ENCODE measurements at places on chromosomes 6 and 20.

GRCh38 chr20:61977419-61977786, 88.3 kb downstream of the TAF4 start:
- DNase-seq = no peak

DNA sequence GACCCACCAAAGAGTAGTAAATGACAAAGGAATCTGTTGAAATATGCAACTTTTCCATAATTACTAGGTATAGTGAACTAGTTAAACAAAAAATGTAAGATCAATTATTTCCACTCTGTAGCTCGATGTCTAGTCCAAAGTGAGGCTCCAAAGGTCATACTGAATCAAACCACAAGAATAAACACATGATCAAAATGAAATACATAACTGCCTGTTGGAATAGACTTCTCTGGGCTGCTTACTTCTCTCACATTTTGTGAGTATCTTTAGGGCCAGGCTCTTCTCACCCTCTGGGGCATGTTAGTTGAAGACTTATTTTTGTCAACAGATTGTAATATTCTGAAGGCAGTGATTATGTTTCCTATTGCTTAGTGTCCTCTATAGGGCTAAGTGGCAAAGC, 103.7 kb upstream of the TMEM170B start:
- no peak for DNase-seq

GRCh38 chr6:134477991-134478635, 160.2 kb upstream of the SGK1 start:
- DNase-seq = no peak

DNA sequence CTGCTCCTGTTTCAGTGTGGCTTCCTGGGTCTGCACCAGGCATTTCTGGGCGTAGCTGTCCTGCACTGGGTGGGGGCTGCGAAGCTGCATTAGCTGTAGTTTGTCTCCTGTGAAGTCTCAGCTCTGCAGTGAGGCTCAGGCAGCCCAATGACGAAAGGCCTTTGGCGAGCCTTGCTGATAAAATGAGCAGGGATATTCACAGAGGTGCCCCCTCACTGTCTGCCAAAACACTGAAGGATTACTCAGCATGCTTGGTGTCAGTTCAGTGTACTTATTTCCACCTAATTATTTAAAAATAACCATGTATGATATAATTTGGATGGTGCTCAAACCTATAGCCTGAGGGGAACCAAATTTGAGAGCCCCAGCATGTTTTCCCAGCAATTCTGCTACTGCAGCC, 73.5 kb downstream of the ECT2L start:
- DNase-seq = no peak

DNA sequence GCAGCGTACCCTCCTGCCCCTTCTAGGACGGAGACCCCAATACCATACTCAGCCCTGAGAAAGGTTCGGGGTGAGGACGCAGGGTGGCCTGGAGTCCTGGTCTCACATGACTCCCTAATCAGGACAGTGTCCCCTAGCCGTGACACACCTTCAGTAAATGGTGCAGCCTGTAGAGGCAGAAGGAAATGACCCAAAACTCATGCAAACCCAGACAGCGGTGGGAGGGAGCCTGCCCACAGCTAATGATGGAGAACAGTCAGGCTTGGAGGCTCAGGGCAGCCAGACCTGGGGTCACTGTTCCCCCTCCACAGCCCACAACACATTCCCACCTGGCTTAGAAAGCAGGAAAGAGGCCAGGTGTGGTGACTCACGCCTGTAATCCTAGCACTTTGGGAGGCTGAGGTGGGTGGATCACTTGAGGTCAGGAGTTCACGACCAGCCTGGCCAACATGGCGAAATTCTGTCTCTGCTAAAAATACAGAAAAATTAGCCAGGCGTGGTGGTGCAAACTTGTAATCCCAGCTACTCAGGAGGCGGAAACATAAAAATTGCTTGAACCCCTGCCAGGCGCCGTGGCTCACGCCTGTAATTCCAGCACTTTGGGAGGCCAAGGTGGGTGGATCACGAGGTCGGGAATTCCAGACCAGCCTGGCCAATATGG, 8.8 kb upstream of the HMGA1 start:
- no peak for DNase-seq

DNA sequence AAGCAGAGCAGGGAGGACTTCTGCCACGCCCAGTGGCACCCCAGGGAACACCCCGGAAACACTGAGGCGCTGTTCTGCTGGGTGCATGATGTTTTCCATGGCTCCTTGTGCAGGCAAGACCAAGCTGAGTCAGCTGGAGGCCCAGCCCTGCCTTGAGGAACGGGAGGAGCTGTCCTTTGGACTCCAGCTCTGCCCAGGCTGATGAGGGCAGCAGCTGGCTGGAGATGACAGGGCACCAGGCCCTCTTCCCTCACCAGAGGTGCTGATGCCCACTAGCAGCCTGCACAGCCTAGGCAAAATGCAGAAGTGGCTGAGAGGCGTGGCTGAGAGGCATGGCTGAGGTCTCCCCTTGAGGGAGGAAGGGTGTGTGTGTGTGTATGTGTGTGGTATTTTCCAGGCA, 2.4 kb downstream of the C6orf132 start:
- DNase-seq = no peak

All from GM18507 (cell line).